ENCODE measurements at places on chromosomes 11 and 22.

DNA sequence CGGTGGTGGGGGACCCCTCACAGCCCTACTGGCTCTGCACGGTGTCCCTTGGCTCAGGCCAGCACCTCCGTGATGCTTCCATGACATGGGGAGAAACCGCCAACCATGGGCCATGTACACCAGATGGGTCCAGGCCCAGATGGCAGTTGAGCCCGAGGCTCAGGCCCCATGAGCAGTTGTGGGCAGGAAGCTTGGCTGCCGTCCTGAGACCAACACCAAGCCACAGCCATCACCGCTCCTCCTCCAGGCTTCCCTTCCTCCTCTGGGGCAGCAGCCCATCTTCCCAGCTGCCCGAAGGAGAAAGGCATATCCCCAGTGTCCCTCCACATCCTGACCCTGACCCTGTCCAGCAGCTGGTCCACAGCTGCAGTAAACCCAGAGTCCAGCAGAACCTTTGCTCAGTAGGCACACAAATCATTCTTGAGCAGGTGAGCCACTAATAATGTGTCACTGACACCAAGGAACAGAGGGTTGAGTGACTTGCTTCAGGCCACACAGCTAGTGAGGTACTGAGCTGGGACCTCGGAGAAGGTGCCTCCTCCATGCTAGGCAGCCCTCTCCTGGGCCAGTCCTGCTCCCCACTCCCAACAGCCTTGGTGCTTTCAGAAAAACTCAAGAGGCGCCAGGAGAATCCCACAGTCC lies 204.9 kb downstream of the CTTN start:
- DNase-seq = no peak

GRCh38 chr11:7600205-7600775 lies 73.0 kb downstream of the CYB5R2 start:
- no peak for DNase-seq

DNA sequence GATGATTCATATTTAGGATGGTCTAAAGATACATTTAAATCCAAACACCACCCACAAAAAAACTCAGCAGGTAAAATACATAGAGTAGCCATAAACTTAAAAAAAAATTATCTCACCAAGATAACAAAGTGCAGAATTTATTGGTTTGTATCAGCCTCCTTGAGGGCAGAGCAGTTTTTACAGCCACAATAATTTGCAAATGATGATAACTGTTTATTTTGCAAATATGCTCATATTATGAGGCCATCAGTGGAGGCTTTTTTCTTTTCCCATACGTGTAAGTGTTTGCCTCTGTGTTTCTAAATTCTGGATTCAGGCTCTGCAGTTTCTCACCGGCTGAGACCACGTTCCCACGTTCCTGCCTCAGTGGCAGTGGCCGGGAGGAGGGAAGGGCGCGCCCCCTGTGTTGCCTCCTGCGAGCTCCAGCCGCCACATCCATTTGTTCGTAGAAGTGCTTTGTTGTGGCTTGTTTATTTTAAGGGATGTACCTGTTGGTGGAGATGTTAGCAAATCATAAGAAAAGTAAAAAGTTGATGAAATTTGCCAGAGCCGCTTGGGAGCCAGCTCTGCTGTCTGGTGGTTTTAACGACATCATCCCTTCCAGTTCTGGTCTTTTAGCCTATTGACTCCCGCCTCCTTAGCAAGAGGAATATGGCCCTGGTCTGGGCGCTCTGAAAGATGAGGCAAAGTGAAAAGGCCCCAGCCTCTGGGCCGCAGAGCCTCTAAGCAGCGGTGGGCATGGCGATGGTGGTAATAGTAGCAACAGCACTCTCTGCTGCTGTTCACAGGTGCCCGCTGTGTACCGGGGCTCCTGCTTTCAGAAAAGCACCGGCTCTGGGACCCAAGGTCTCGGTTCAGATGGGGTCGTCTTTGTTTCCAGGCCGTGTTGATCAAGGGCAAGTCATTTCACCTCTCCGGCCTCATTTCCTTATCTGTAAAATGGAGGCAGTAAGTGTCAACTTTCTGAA lies 66.7 kb upstream of the PPARA start:
- DNase-seq = no peak

DNA sequence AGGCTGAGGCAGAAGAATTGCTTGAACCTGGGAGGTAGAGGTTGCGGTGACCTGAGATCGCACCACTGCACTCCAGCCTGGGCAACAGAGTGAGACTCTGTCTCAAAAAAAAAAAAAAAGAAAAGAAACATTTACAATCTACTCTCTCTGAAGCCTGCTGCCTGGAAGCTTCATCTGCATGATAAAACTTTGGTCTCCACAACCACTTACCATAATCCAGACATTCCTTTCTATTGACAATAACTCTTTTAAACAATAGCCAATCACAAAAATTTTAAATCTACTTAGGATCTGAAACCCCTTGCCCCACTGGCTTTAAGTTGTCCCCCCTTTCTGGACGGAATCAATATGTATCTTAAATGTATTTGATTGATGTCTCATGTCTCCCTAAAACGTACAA lies 25.0 kb upstream of the HTR3A start:
- no peak for DNase-seq

DNA sequence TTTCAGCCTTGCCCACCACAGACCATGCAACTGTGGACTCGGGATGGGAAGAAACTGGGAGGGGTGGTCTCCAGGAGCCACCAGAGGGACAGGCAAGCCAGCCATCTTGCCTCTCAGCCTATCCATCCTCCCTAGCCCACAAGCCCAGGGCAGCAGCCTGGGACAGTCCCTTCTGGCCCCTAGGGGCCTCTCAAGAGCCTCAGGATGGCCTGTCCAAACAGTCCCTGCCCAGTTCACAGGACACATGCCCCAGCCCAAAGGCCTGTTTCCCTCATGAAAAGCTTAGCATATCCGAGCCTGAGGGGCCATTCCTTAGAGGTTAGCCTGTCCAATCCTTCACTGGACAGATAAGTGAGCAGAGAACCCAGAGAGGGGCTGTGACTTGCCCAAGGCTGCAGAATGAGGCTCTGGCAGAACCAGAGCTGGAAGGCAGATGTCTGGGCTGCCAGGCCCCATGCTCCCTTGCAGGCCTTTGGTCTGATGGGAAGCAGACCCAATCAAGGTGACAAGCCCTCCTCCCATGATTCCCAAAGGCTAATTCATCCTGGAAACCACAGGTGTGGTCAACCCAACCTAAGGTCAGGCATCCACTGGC lies 28.2 kb downstream of the LRRC10B start:
- DNase-seq = no peak

- no peak for DNase-seq
Measured at GRCh38 chr22:29269731-29270474, 1.8 kb downstream of the EWSR1 start.

DNA sequence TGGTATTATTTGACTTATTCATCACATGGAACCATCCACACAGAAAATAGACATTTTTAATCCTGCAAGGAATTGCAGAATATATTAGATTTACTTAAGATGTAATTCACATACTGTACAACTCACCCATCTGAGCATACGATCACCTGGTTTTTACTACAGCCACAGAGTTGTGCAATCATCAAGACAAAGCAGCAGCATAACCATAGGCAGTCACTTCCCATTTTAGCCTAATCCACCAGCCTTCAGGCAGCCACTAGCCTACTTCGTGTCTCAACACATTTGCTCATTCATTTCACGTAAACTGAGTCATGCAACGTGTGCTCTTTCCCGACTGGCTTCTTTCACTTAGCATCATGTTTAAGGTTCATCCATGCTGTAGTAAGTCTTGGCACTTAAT lies 23.0 kb downstream of the PIWIL3 start:
- DNase-seq = no peak

- no peak for DNase-seq
Measured at GRCh38 chr11:27213232-27213660, 149.8 kb downstream of the CCDC34 start.

DNA sequence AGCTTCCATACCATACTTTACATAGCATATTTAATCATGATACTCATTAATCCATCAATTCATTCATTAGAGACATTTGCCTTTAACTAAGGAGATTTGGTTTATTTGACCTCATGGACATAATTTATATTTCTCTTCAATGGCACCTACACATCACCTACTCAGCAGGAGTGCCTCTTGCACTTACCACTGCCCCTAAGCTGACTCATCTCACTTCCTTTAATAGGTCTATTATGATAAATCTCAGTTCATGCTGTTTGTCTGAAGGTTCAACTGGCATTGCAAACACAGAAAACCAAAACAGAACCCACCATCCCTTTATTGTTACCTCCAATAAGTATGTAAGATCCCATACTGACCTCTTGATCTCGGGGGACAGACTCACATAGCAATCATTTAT lies 186.7 kb downstream of the LUZP2 start:
- no peak for DNase-seq

GRCh38 chr11:42947405-42947804 lies 364.4 kb upstream of the API5 start:
- no peak for DNase-seq

DNA sequence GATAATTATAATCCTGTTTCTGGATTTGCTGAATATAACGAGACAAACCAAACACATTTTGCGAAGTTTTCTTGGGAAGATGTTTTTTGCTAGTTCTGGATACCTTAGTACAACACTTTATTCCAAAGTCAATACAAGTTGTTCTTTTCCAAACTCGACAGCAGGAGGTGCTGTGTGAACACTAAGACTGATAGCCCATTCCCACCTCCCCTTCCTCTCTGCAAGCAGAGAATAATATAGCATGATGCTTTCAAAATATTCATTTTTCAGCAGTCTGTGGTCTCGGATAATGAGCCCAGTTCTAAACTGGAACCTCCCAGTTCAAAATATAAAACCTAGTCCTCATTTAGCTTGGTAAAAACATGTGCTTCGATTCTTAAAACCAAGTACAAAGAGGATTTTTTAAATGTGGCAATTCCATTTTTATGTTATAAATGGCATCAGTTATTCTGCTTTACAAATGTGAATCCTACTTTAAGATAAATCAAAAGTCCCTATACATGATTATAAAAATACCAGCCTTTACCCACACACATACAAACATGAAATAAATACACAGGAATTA lies 129.1 kb downstream of the DCDC1 start:
- DNase-seq = peak; percentile 10

- DNase-seq = no peak
Measured at GRCh38 chr11:65390099-65390941, 3.9 kb downstream of the FRMD8 start.

GRCh38 chr22:17606496-17606895 lies 22.1 kb downstream of the ATP6V1E1 start:
- no peak for DNase-seq

DNA sequence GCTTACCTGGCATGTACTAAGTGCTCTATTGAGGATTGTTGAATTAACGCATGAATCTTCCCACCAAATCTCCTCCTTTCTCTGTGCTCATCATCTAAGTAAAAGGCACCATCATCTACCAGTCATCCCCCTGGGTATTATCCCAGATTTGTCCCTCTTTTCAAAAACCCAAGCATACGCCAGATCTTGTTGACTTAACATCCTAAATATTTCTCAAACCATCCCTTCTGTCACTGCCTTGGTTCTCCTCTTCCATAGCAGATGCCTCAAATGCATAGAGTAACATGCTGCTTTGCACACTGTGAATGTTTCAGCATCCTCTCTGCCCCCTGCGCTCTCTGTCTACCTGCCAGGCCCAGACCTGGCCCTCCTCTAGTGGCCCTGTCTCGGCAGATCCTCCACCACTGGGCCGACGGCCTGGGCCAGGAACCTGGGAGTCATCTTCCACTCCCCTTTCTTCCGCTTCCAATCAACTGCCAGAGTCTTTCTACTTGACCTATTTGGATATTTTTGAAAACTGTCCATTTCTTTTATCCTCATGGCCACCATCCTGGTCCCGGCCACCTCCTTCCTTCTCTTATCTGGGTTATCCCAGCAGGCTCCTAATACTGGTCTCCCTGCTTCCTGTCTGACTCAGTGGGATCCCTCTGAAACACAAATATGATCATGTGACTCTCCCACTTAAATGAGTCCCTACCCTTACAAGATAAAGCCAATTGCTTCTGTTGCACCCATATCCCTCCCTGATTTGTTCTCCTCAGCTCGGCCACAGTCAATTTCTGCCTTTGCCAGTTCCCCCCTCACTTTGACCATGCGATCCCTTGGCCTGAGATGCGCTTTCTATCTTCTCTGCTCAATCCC lies 3.4 kb upstream of the TAB1 start:
- no peak for DNase-seq

Data from NCI-H2107 (cell line).